ENCODE measurements at places on chromosomes 7 and 10.

DNA sequence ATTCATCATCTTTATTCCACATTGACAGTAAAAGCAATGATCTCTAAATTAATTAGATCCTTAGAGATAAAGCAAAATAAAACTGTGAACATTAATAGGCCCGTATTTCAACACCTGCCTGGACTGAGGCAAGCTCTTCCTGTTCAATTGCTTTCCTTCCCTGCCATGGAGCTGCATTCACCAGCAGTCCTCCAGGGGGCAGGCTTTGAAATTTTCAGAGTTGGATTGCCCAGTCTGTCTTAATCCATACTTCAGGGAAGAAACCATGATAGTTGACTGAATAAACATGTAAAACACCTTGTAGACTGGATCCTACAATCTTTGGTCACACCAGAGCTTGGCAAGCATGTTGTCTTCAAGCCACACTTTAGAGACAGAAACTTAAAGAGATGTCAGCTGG lies 936.6 kb downstream of the NRG3 start:
- DNase-seq: no peak

- DNase-seq: peak; percentile 53
Measured at GRCh38 chr10:124470544-124471434, 9.2 kb downstream of the LHPP start.

DNA sequence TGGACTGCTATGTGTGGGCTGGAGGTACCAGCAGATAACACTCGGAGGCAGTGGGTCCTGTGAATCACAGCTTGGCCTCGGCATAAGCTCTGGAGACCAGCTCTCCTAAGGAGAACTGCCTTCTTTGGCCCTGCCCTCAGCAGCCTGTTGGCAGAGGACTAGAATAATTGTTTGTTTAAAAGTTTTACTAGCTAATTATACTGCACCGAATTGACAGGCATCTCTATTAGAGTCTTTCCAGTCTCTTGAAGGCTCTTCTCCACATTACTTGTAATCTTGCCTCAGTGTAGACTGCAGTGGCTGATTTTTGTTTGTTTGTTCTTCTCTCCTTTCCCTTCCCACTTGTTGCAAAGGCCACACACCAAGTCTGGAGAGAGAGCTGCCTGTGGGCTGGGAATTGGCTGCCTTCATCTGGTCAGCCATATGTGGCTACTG lies 183.2 kb downstream of the AUTS2 start:
- no peak for DNase-seq

DNA sequence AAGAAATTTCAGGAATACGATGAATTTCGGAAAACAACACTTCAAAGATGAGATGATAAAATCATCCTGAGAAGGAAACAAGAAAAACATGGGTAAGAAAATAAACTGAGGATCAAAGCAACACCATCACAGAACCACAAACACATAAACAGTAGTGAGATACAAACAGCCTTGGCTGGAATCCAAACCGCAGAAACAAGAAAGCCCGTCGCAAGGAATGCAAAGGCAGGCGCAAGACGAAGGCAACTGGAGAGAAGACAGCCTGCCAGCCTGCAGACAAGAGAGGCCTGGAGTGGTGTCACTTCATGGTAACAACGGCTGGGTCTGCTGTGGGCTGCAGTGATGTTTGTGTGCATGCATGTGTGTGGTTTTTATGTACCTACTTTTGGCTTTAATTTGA lies 61.8 kb upstream of the DRGX start:
- no peak for DNase-seq

DNA sequence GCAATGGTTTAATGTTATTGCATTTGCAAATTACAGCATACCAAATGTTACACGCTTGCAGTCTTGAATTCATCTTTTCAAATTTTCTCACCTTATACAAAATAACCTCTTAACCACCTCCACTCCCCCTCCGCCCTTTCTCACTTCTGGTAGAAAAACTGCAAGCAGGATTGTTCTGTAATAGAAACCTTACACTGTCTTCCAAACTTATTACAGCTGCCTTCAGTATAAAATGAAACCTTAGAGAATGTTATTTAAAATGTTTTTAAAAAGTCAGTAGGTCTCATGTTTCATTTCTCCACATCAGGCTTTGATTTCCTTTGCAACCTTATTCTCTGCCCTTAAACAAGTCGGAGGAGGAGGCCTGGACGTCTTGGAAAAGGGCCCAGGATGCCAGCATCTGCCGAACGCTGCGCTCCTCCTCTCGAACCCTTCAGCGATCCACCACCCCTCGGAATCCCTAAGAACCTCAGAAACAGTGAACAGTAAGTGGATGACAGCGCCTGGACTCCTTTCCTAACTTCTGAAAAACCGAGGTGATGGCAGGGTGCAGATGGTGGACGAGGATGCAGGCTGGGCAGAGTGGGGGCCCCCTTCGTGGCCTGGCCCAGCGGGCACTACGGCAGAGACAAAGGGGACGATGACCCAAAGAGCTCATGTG lies 74.0 kb downstream of the FGFR2 start:
- DNase-seq: no peak

DNA sequence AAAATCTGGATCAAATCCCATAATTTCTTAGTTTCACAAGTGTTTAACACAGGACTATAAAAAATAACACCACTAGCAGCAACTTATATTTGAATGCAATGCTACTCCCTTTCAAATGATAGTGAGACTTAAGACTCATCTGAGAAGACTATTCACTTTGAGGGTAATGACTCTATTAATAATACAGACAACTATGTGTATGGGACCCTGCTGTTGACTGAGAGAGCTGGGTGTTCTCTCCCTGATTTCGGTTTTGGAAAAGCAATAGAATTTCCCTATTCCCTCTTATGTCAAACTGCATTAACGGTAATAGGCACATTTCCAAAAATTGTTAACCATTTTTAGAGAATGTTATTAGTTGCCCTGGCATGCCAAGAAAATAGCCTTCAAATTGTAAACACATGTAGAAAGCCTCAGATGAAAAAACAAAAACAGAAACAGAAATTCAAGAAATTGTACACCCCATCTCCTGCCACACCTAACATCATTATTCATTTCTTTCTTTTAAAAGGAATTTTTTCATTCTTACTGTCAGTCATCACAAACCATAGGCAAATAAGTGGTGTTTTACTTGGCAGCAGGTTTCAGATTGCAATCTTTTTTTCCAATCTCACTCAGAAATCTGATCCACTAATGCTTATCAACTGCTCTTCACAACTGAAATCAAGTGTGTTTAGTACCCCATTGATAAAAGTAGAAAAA lies 153.7 kb downstream of the TFPI2 start:
- no peak for DNase-seq

GRCh38 chr10:35194471-35194870 lies 67.8 kb downstream of the CREM start:
- no peak for DNase-seq

DNA sequence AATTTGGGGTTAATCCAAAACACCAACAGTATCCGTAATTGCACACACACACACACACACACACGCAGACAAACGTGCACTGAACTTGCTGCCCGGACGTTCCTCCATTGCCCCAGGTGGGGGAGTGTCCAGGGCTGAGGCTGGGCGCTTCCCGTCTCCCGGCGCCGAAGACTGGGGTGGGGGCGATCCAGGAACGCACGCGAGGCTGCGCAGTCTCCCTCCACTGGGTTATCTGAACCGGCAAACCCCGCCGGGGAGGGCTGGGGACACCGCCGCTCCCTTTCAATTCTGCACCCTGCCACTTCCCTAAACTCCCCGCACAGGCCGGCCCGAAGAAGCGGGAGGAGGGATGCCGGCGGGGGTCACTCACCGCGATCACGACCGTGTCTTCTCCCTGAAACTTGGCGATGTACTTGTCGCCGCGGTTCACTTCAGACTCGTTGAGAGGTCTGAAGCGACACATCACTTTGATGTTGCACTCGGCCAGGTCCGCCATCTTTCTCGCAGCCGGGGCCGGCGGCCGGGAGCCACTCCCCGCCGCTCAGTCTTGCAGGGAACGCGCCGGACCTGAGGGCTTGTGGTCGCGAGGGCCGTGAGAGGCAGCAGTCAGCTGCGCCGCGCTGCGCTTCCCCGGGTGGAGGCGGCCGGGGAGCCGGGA lies 618 bp downstream of the KIF5B start:
- peak; percentile 23 for DNase-seq

DNA sequence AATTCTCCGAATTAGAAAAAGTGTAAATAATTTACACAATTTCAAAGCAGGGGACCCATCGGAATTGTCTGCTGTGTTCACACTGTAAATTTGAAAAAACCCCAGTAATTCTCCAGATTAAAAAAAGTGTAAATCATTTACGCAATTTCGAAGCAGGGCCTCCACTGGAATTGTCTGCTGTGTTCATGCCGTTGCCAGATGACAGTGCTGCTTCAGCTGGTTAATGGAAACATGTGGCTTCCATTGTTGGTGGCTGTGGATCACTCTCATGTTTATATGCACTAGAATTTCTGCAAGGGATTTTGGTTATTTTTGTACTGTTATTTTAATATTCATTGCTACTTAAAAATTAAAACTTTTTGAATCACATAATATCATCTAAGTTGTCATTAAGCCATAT lies 88.8 kb upstream of the ELMO1 start:
- DNase-seq: no peak

DNA sequence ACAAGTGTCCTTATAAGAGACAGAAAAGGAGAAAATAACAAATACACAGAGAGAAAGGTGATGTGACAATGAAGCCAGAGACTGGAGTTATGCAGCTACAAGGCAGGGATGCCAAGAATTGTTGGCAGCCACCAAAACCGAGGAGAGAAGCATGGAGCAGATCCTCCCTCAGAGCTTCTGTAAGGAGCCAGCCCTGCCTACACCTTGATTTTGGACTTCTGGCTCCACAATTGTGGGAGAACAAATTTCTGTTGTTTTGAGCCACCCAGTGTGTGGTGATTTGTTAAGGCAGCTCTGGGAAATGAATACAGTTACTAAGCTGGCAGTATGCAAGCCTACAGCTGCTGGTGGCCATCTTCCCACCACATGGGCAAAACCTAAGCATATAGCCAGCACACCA lies 163.6 kb downstream of the GRM8 start:
- DNase-seq: no peak

- no peak for DNase-seq
Measured at GRCh38 chr7:78953726-78954363, 499.6 kb downstream of the MAGI2 start.

- DNase-seq: no peak
Measured at GRCh38 chr7:37408291-37409228, 40.1 kb downstream of the ELMO1 start.

GRCh38 chr10:51357170-51357569 lies 282.9 kb downstream of the PRKG1 start:
- DNase-seq: no peak

- DNase-seq: no peak
Measured at GRCh38 chr10:30873411-30873810, 158.3 kb downstream of the ZNF438 start.

GRCh38 chr10:54402576-54402975 lies 398.5 kb downstream of the PCDH15 start:
- no peak for DNase-seq

GRCh38 chr10:22633528-22633927 lies 80.8 kb downstream of the PIP4K2A start:
- no peak for DNase-seq

Data from SHP77 treated with DMSO at 0.1 percent for 48 hours (cell line).